ENCODE measurements at places on chromosomes 1 and 21.
A peak's percentile ranks its signal among the peaks of the same experiment; 100 is the strongest.

DNA sequence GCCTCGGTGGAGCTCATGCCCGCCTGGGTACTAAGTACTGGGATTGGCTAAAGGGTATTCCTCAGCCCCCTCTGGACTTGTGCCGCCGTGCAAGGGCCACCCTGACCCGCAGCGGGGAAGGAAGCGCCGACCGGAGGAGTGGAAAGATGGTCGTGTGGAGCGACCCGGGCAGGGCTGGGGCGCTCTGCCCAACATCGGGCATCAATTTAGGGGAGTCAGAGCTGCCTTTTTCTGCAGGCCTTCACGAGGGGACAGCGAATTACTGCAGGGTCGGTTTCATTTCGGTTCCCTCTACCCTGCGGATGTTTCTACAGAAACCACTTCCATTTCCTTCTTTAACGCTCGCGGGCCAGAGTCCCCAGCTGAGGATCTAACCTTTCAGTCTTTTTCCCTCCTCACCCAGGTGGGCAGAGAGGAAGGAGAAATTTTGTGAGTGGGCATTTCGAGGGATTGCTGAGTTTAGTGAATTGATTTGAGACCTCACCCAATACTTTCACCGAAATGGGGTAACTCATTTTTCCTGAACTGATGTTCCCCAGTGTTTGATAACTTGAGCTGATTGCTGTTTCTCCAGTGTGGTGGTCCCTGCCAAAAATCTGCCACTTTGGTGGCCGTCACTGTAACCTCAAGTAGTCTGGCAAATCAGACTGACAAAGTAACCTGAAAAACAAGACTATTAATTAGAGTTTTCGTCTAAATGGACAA is 1.1 kb downstream of the TOR1AIP1 start:
- DNase-seq = no peak

DNA sequence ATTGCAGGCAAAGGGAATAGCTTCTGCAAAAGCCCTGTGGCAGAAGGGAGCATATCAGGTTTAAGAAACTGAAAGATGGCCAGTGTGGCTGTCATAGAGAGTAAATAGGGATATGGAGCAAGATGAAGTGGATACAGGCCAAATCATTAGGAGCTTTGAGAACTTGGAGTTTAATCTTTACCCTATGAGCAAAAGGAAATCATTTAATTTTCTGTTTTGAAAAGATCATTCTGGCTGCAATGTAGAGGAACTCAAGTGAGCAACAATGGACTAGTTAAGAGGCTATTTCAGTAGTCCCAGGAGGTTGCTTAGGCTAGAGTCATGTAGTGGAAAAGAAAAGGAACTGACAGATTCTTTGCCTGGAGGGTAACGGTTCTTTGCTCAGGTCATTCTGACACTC is 47.2 kb downstream of the RAP1A start:
- DNase-seq = no peak

DNA sequence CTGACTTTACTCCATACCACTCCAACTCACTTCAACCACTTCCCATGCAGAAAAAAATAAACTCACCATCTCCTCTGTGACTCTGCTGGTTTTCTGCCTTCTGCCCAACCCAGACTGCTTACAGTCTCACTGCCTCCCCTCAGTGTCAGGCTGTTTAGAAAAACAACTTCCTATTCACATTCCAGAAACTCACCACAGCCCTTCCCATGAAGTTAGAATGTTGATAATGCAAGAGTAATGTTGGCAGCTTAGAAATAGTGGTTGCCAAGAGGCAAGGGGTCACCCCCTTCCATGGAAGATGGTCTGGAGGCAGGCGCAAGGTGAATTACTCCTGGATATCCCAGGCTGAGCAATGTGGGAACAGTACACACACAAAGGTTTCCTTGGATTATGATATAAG is at the start of gene SELP:
TSS of gene SELP (minus strand) at position 119 of the 400 bp plus-strand sequence. CDS start at position 69, 50 bp downstream.
- DNase-seq = no peak

GRCh38 chr1:87706779-87707228 is 378.1 kb downstream of the LMO4 start:
- no peak for DNase-seq

DNA sequence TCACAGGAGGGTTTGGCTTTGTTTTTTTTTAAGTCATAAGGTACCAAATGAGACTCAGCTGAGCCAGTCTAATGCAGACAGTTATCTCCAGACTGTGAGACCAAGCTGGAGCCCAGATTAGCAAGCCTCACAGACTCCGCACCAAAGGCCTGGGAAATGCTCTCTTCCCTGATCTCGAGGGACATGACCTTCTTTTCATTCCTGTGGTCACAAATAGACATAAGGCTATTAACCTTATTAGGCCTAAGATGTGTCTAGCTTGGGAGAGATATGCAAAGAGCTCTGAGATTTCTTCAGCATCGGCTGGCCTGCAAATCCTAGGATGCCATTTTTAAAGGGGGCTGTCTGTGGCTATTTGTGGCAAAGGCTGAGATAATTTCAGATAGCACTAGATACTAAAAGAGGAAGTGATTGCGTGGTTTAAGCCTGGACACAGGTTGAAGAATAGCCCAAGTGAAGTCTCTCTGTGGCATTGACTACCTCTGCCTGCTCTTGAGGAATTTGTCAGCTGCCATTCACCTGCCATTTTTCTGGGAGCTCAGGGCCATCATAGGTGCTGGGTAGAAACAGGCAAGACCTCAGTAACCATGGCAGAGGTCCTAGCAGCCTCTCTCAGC is 301.3 kb downstream of the SIPA1L2 start:
- DNase-seq = no peak

- no peak for DNase-seq
These were observed 20.8 kb upstream of the LAPTM5 start for GRCh38 chr1:30778154-30778978.

GRCh38 chr21:32240851-32241687 is 37.8 kb downstream of the MIS18A start:
- no peak for DNase-seq

DNA sequence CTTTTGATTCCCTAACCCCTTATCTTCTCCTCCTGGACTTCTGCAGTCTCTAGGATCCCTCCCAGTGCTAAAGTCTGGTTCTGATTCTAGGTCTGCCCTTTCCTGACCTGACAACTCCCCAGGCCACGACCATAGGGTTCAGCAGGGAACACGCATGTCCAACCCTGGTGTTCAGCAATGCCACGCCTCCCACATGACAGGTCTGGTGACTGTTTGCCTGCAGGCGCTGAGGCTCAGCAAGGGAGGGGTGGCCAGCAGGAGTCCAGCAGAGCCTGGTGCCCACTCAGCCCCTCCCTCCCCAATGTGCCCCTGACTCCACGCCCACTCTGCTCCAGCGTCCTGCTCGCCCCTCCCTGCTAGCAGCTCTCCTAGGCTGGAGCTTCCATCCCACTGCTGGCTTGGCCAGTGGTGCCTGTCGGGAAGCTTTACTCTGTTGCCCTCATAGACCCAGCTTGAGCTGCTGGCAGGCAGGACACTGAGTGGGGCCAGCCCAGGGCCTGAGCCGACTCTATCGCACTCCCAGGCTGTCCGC is 17.3 kb downstream of the SLC9A1 start:
- no peak for DNase-seq

DNA sequence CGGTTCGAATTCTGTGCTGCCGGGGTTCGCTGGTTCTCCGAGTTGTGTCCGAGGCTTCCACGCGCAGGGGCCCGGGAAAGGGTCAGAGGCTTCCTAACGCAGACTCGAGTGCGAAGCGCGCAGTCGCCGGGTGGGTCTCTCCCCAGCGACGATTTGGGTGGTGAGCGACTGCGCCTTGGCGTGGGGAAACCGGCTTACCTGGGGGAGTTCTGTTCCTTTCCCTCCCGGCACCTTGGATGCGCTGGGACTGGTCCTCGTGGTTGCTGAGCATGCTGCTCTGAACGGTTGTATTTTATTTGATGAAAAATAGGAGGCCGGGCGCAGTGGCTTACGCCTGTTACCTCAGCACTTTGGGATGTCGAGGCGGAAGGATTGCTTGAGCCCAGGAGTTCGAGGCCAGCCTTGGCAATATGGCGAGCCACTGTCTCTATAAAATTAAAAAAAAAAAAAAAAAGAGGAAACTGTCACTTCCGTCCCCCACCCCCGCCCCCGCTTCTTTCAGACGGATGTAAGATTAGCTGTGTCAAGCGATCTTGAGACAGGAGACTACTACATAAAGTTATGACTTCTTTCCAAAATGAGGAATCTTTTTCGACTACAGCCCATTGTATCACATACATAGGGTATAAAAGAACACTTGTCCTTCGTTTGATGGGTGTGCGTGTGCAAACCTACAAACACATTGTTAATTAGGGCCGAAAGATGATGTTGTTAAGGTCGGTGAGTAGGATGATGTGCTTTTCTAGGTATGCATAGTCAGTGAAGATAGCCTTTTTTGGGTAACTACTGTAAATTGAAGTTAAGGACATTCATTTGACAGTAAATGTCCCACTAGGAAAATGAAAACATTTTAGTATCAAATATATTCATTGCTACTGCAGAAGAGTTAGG is at the start of gene CCDC18:
TSS of gene CCDC18 (plus strand) at position 2 of the 891 bp plus-strand sequence. CDS start 2,638 bp downstream, outside the sequence.
- DNase-seq = peak; percentile 59

DNA sequence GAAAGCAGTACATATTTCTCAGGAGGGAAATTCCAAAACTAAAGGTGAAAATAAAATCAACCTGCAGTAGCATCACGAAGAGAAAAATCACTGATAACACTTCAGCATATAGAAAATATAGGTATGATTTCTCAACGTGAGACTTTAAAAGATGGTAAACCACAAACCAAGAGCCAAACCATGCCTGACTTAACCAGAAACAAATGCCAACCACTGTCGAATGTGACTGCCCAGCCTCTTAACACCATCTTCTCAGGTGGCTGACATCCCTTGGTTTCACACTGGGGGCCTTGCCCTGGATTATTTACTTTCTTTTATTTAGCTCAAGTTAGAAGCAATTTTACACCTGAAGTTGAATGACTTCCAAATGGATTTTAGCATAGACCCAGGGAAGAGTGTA is 10.1 kb downstream of the HMGCS2 start:
- DNase-seq = no peak

- DNase-seq = peak; percentile 40
These were observed at the start of gene GOLT1A for GRCh38 chr1:204213668-204214662. GOLT1A (minus strand) TSS chr1:204213988; CDS start chr1:204213906, 82 bp downstream.

- DNase-seq = no peak
These were observed 148.9 kb downstream of the ETS2 start for GRCh38 chr21:38954588-38955004.

DNA sequence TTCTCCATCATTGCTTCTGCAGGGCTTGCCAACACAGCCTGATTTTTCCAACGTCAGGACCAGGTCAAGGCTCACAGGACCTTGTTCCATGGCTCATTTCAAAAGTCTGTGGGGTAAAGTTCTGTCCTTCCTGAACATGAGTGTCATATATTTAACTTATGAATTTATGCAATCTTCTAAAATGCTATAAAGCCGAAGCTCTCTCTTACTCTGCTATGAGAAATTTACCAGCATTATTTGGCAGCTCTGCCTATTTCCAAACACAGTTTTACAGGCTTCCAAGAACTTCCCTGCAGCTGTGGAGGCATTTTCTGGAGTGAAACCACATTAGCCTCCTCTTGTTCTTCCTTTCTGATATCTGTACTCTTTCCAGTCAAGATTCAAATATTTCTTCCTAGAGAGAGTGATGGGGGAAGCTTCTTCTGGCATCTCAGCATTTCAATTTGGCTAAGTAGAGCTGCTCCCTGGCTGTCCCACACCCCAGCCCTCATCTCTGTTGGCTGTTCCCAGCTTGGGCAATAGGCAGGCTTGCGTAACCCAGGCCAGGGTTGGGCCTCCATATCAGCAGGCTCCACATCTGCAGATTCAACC is 15.6 kb upstream of the HMGCS2 start:
- no peak for DNase-seq

GRCh38 chr21:43287795-43288755 is 119.3 kb downstream of the CRYAA start:
- DNase-seq = no peak

DNA sequence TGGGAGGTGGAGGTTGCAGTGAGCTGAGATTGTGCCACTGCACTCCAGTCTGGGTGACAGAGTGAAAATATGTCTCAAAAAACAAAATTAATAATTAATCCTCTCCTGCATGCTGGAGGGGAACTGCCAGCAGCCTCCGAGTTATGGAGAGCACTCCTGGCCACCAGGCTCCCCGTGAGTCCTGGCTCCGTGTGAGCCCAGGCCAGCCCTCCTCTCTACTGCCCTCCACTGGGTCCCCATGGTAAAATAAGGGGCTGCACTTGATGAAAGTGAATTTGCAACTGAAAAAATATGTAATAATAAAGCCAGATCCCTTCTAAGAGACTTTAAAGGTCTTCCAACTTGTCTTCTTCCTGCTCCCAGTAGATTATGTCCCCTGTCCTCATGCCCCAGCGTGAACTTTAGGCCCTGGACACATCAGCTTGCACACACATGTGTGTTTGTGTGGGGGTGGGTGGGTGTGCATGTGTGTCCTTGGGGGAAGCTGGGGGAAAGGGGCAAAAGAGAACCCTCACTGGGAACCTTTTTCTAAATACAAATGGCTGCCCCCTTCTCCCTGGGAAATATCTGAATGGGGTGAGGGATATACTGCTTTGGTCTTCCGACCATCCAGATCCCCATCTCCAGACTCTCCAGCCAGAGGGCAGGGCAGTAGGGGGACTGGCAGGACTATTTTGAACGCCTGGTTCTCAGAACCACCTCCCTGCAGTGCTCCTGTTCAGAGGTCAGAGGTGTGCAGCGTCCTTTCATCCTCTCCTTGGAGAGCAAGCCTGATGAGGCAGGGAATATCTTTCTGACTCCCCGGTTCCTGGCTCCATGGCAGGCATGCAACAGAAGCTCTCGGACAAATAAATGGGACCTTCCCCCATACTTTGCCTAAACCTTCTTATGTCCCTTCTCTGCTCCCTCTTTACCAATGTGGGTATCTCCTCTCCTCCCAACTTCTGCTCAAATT is 26.2 kb downstream of the NEK2 start:
- DNase-seq = no peak

DNA sequence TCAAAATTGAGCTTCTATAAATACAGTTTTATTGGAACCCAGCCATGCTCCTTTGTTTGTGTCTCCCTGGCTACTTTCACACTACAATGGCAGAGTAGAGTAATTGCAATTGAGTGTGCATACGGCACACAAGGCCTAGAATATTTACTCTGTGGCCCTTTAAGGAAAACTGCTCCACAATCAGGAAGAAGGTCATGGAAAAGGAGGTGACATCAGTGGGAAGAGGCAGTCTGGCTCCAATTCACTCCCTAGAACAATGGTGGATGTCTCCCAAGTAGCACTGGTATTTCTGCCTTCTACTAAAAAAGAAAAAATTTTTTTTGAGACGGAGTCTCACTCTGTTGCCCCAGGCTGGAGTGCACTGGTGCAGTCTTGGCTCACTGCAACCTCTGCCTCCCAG is 51.3 kb downstream of the KRTAP19-8 start:
- no peak for DNase-seq

DNA sequence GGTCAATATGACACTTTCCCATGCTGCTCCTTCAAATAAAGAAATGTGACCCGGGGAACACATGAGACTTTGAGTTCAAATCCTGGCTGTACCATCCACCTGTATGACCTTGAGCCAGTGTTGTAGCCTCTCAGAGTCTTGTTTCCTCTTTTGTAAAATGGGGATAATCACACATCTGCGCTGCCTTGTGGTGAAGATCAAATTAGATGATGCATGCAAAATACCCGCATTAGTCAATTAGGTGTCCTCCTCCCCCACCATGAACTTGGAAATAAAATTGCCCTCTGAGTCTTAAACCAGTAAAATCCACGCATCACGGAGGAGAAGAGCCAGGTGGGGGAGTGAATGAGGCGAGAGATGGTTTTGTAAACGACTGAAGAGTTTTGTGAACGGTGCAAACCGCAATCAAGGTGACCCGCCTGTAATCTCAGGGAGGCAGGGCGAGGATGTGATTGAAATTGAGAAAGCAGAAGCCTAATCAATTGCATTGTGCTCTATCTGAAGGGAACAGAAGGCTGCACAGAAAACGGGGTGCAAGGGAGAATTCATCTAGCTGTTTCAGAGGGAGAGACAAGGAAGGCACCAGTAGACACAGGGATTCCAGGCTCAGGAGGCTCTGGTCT is 5.8 kb upstream of the AHDC1 start:
- no peak for DNase-seq

- DNase-seq = no peak
These were observed 19.7 kb upstream of the PGD start for GRCh38 chr1:10379101-10379620.
